ENCODE measurements at places on chromosomes 3 and 15.

GRCh38 chr3:149151843-149152242 lies 22.4 kb downstream of the HPS3 start:
- peak; percentile 38 for DNase-seq

GRCh38 chr3:149377408-149378364 lies at the start of gene TM4SF1:
Gene TM4SF1, minus strand, starts transcription at chr3:149377649. Its CDS starts 102 bp downstream, at chr3:149377547.
- DNase-seq, result no peak

- DNase-seq, result no peak
Observed at GRCh38 chr3:131549340-131549739, 46.6 kb upstream of the MRPL3 start.

DNA sequence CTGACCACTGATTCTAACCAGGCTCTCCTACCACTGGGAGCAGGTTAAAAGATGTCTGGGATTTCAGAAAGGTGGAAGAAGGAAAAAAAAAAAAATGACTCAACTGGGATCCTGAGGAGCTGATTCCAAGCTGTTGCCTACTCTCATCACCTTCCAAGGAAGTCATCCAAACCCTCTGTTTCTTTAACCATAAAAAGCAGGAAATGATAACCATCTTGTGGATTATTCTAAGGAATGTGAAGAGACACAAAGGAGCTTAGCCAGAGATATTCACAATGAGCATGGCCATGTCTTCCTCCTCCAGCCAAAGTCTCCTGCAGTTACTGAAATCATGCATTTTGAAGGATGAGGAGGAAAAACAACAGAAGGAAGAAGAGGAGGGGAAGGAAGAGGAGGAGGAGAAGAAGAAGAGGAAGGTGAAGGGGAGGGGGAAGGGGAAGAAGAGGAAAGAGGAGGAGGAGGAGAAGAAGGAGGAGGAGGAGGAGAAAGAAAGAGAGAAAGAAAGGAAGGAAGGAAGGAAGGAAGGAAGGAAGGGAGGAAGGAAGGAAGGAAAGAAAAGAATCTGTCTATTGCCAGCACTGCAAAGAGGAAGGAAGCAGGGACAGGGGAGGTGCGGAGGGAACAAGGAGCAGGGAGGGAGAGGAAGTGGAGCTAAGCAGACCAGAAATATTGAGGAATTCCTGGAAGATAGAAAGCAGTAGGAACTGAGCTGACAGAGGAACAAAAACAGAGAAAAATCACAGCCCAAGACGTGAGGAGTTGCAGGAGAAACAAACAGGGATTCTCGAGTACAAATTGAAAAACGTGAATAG lies 229.2 kb downstream of the UACA start:
- DNase-seq, result no peak

DNA sequence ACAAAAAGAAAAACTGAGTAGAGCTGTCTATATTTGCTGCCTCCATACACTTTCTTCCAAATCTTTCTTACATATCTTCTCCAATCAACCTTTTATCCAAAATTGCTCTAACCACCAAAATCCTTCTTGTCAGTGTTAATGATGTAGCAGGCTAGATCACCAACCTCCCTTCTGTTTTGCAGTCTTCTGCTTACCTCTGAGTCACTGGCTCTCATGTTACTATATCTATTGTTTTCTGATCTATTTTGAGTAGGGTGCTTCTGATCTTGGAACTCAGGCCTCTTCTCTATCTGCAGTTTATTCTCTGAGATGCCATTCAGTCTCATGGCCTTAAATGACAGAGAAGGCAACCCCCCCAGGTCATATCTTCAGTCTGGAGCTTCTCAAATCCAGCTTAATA lies 26.3 kb upstream of the AADAC start:
- no peak for DNase-seq

Measured in AG04449 (cell line).